ENCODE measurements at places on chromosomes 16 and 17.
A peak's percentile ranks its signal among the peaks of the same experiment; 100 is the strongest.

GRCh38 chr16:2866431-2866830 lies 8.5 kb upstream of the PRSS22 start:
- no peak for DNase-seq

DNA sequence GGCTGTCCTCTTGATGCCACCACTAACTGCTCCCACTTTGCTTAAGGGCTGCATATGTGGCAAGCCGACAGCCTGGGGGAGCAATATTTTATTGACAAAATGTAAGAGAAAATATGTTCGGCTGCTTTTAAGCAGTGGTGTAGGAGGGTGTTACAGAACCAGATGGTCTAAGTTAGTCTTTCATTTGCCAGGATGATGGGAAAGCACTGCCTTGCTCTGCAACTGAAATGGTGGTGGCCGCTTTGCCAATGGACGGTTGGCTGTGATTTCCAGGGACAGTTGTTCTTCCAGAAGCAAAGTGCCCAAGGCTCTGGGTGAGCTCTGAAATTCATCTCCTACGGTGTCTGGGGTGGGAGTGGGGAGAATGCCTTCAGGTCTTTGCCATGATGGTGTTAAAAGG lies 469.3 kb downstream of the TOX3 start:
- DNase-seq = no peak

GRCh38 chr17:7897773-7898172 lies 9.2 kb downstream of the CHD3 start:
- peak; percentile 60 for DNase-seq

DNA sequence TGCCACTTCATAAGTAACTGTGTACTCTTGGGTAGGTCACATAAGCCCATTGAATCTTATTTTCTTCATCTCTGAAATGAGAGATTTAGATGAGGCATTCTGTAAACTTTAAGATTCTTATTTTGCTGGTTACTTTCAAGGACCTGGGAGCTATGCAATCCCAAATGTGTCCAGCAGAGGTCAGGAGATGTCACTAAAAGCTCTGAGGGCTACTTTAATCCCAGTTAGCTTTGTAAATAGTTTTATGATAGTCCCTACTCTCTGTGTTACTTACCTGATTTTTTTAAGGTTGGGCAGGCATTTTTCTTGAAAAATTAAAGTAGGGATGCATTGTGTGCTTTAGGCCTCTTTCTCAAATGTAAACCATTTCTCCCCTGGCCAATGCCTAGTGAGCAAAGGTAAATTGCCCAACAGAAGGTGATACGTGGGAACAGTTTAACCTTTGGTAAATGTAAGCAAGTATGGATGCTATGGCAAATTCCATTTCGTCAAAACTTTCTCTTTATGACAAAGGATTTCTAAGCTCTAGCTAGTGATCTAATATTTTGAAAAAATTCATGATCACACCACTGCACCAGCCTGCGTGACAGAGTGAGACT lies 57.1 kb upstream of the WSB1 start:
- no peak for DNase-seq

- DNase-seq = no peak
These were observed 17.7 kb upstream of the SMURF2 start for GRCh38 chr17:64679710-64680216.

- no peak for DNase-seq
These were observed 7.4 kb downstream of the FTO start for GRCh38 chr16:53711390-53711789.

GRCh38 chr17:9064311-9064834 lies 43.1 kb downstream of the NTN1 start:
- no peak for DNase-seq

GRCh38 chr17:74368341-74369081 lies 1.2 kb downstream of the GPR142 start:
- no peak for DNase-seq
